IMR-90 (cell line): ENCODE measurements at places on chromosomes 5 and 9. TPM values are rescaled to one million over a fixed set of nuclear protein-coding genes. Genes with fewer than 3 reads are reported as not detected.

TRIM14 gene
- 3.0 and 3.1 TPM in 2 replicates for total RNA-seq

CSF2 gene
- total RNA-seq, result not detected in 2 replicates

SLC46A2 gene
- not detected in 2 replicates for total RNA-seq

TRIP13 gene
- 27.2 and 35.5 TPM in 2 replicates for total RNA-seq

AUH gene
- total RNA-seq, result 8.1 and 12.8 TPM in 2 replicates

GGTA1 gene
- not detected in 2 replicates for total RNA-seq

TCERG1 gene
- 21.9 and 32.2 TPM in 2 replicates for total RNA-seq

BTNL8 gene
- total RNA-seq, result not detected in 2 replicates

CLIC3 gene
- total RNA-seq, result 0.18 and 0.28 TPM in 2 replicates

GRCh38 chr5:57738301-57738700, 255.7 kb upstream of the ACTBL2 start:
- no peak for DNase-seq

DNA sequence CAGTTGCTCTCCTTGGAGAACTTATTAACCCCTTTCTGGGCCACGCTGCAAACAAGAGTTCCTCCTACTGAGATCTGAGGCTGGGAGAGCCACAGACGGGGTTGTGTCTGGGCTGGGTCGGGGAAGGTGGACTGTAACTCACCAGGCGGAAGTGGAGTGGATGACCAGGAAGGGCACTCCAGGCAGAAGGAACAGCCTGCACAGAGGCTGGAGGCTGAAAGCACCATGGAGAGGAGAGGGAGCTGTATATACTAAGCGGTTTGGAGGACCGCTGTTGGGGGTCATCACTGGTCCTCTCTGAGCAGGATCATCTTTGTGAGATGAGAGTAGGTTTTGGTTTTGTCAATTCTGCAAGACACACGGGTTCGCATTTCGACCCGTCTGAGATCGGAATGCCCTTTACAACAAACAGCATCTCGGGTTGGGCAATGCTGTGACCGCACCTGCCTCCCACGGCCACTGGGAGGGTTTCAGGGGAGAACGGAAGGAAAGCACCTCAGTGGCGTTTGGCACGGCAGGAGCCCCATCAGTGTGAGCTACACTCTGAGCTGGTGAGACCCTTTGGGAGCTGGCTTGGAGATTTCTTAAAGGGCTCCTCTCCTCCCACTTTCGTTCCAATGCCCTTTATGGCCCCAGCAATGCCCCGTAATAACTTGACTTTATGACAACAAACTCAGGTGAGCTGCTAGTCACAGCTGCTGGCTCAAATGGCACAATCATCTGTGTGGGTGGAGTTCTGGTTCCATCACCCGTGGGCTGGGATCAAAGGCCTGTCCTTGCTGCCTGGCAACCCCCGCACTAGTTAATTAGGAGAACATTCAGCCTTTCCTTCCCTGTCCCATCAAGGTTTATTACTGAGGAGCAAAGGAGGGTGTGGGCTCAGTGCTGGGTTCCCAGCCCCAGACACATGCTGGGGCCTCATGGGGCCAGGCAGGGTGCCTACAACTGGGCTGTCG, 18.7 kb upstream of the NEURL1B start:
- no peak for DNase-seq

GRCh38 chr9:122789256-122790046, 718 bp downstream of the OR5C1 start:
- no peak for DNase-seq

DNA sequence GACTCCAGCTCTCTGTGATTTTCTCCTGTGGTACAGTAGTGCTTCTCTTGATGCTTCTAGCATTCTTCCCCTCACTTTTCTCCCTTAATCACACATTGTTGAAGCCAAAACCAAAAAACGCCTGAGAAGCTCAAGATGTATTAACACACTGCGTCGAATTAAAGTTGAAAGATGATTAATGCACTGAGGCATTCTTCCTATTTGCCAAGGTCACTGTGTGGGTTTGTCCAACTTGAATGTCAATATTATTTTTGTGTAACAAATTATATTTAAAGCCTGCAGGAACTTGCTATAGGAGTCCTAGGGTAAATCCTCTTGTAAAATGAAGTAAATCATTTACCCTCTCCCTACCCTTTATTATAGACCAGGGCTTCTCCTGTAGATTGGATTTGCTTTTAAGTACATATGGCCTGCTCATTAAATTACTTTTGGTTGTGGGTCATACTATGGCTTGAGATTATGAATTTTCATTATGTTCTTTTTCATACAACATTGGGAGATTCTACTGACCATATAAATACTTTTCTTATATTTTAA, 68.1 kb downstream of the GDA start:
- no peak for DNase-seq

- DNase-seq, result peak; percentile 25
Observed at GRCh38 chr9:20640331-20641187, 18.3 kb upstream of the MLLT3 start.

DNA sequence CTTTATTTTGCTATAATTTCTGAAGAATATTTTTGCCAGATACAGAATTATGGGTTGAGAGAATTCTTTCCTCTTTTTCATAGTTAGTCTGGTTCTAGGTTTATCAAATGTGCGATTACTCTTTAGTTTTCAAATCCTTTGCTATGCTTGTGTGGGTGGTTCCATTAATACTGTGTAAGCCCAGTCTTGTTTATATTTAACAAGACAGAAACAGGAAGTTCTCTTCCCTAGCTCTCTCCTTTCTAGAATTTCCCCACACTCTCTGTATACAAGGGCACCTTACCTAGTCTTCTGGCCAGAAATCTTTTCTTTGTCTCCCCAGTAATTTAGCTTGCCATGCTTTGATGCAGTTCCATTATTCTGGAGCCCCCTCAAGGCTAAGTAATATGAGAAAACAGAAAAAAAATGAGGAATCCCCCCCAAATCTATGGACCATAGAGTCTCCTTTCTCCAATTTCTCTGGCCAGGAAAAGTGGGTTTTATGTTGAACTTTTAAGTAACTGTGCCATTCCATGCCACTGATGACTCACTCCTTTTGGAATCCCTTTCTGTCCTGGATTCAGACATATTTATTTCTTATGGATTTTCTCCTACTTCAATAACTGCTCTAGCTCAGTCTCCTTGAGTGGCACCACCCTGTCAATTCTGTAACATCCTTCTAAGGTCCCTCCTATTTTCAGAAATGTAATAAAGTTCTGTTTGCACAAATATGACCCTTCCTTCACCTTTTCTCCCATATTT, 1714.1 kb downstream of the EFNA5 start:
- peak; percentile 35 for DNase-seq

GRCh38 chr9:20262611-20263010, 359.7 kb downstream of the MLLT3 start:
- DNase-seq, result no peak

DNA sequence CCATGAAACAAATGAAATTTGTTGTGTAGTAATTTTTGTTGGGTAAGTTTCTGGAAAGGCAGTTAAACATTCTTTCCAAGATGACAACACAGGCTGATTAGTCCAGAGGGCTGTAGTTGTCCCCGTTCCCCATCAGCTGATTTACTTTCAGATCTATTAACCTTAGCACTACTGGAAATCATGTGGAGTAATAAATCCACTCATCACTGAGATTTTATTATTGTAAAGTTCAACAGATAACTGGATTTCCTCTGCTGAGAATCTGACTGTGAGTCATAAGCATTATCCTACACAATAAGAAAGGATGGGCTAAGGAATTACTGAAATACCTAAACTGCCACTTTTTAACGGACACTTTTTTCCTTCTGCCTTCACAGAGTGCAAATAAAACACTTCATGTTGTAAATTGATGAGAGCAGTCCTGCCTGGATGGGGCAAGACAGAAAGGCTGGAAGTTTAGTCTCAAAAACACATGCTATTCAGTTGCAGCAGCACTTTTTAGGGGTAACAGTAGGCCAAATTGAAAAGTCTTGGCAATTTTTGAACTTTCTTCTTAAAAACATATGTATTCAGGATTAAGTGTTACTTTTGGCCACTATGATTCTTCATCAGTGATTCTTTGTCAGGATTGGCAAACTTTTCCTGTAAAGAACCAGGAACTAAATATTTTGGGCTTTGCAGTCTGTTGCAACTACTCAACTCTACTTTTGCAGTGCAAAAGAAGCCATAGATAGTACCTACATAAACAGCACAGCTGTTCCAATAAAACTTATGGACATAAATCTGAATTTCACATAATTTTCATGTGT, 7.0 kb downstream of the STOM start:
- peak; percentile 52 for DNase-seq

- peak; percentile 64 for DNase-seq
Observed at GRCh38 chr9:105475302-105475701, 27.5 kb downstream of the FSD1L start.

GRCh38 chr5:16702964-16703363, 86.2 kb upstream of the RETREG1 start:
- no peak for DNase-seq

DNA sequence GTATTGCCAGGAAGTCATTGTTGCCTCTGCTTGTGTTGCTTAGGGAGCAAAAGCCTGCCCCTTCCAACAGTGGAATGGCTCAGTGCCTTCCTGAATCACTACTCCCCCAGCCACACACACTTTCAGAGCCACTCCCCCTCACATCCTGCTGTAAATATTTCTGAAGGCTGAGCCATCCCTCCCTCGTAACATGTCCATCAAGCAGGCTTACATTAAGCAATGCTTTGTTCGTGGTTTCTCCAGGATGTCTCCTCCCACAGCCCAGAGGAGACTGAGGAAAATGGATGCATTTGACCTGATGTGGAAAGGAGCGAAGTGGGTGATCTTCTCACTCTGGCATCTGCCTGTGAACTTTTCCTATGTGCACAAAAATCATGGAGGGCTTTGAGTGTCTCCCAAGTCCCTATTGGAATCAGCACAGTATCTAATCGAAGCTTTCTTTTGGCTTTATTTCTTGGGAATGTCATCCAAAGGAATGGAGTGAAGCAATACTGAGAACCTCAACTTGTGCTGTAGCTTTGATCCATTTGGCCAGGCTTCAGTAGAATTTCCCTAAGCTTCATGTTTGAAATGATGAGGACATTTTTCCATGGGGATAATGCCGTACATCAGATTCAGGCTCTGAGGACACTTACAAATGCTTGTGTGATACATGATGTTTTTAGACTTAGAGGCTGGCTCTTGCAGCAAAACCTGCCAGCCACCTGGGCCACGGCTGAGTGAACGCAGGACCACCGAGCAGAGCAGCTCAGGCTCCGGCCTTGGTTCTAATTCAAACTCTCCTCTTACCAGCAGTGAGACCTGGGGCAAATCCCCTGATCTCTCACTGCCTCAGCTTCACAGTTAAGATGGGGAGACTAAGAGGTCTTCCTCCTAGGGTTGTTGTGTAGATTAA, 389.1 kb downstream of the ENC1 start:
- DNase-seq, result peak; percentile 96

DNA sequence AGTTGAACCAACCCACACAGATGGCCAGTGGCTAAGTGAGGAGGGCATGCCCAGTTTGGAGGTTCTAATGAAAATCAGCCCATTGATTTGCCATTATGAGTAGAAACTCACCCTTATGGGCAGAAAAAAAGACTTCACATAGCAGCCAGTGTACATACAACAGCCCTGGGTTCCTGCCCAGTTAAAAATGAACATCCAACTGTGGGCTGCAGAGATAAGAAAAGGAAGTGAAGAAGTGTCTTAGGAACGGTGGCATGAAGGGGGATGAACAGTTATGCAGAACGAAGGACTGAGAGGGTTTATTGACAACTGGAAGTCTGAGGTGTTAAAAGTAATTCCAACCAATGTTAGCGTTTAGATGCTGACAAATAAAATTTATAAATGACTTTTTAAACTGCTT, 118.4 kb downstream of the MARCHF3 start:
- DNase-seq, result no peak

DNA sequence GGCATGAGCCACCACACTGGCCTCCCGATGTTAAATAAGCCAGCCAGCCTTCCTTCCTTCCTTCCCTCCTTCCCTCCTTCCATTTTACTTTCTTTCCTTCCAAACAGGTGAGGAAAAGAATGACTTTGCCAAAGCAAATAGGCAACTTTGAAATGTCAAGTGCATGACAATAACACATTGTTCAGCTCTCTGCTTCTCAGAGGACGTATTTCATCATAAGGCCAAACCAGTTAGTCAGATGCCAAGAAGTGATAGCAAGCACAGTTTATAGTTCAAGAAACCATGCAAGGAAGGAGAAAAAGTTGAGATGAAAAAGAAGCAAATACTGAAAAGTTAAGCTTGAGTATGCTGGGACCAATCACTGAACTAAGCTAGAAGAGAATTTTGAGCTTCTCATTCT, 29.5 kb downstream of the POU4F3 start:
- no peak for DNase-seq

DNA sequence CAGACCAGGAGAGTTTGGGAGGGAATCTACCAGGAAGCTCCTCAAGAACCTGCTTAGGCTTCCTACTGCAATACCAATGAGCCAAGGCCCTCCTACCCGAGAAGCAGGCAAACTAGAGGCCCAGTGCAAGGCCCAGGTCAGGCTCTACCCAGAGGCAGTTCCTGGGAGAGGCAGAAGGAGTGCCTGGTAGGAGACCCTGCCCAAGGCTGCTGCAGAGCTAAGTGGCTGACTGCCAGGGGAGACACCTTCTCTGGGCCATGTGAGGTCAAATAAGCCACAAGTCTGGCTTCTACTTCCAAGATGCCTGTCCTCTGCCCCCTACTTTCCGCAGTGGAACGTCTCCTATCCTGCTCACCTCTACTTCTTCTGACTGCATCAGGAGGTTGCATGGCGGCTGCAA, 17.8 kb downstream of the ACSL6 start:
- DNase-seq, result no peak

GRCh38 chr9:127133739-127134167, 11.3 kb upstream of the ANGPTL2 start:
- DNase-seq, result peak; percentile 91

- no peak for DNase-seq
Observed at GRCh38 chr9:114454652-114455051, 50.6 kb downstream of the WHRN start.

DNA sequence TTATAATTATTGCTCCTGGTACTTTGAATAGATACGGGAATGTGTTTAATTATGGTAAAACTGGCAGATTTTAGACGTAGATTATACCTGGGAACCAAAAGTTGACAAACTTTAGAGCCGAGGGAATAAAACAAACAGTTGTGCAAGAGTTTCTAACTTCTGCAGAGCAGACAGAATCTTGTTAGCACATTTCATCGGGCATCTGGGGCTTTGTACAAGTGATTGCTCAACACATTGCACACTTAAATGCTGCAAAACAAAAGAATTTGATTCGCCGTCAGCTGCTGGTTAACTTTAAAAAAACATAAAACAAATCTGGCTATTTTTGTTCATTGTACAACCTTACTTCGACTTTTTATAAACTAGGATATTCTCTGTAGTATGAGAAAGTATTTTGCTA, 398.1 kb downstream of the MAN2A1 start:
- no peak for DNase-seq

GRCh38 chr9:87109231-87109631, 161.9 kb upstream of the GAS1 start:
- peak; percentile 36 for DNase-seq

GRCh38 chr5:1723476-1723875, 76.2 kb downstream of the MRPL36 start:
- DNase-seq, result no peak
